ENCODE measurements at places on chromosomes 12 and 14.
A peak's percentile ranks its signal among the peaks of the same experiment; 100 is the strongest.

- DNase-seq, result no peak
These were observed 966.2 kb upstream of the TMEM132C start for GRCh38 chr12:127300753-127301152.

- no peak for DNase-seq
These were observed 11.8 kb upstream of the OR6S1 start for GRCh38 chr14:20652996-20653975.

DNA sequence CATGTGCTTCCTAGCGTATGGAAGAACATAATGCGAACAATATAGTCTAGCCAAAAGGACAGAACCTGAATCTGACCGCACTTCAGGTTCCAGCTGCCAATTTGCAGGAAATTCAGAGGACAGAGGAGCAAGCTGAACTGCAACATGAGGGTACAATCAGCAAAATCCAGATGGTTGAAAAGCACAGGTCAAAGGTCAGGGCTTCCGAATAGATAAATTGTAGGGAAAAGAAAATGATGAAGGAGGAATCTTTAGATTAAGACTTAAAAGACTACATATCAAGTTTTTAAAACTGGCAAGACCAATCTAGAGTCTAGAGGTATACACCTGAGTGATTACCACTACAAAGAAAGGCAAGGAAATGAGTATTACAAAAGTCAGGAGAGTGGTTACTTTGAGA, 42.1 kb upstream of the SELPLG start:
- DNase-seq, result no peak

GRCh38 chr14:93331728-93332396, 974 bp downstream of the BTBD7 start:
- DNase-seq, result no peak

DNA sequence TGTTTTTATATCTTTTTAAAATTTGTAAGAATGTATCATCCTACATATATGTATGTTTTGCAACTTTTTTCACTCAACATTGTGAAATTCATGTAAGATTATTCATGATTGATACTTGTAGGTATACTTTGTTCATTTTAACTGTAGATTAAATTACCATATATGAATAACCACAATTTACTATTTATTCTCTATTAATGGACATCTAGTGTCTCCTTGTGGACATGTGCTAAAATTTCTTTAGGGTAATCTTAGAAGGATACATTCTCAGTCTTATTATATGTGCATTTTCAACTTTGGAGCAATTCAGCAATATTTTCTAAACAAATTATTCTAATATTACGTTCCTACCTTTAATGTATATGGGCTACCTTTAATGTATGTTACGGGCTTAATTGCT, 192.4 kb downstream of the FUT8 start:
- DNase-seq, result no peak

DNA sequence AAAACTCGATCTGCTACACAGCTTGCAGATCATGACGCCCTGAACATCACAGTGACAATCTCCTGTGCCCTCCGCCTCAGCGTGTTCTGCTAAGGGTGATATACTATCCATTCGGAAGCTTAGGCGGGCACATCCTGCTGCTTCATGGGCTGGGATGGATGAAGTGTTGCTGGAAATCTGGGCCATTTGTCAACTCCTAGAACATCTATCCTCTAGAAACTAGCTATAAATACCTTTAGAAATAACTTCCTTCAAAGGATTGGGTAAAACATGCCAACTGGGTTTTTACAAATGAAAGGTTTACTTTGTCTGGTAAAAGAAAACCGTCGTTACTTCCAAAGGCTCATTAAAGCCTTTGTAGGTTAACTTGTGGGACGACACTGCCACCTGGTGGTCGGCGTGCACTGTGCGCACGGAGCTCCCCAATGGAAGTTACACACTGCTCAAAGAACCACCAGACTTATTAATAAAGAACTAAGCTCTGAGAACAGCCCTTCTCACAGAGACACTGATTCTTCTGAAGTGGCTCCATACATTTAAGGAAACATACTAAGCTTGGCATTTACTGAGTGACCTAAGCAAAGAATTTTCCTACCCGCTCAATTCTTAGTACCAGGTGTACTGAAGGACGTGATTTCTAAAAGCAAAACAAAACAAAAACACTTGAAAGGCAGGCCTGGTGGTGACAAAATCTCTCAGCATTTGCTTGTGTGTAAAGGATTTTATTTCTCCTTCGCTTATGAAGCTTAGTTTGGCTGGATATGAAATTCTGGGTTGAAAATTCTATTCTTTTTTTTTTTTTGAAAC, 21.6 kb upstream of the CACNA2D4 start:
- DNase-seq, result peak; percentile 81

GRCh38 chr12:47844264-47845019, 24.7 kb upstream of the HDAC7 start:
- DNase-seq, result no peak

DNA sequence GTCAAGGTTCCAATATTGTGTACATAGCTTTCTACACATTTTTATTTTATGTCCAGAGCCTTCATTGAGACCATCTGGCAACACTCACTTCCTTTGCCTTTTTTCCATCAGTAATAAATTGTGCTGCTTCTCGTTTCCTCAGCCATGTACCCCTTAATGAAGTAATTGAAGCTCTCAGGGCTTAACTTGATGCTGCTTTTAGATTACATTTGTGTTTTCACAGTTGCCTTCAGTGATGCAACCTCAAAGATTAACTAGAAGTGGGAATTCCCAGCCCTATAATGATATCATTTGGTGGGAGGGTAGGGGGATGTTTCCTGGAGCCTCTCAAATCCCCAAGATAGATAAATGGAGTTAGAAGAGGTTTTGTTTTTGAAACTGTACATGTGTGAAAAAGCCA, 80.2 kb upstream of the KRR1 start:
- no peak for DNase-seq

GRCh38 chr12:5123921-5124320, 80.2 kb downstream of the KCNA5 start:
- DNase-seq, result no peak

GRCh38 chr14:81716953-81717352, 183.3 kb upstream of the SEL1L start:
- no peak for DNase-seq

DNA sequence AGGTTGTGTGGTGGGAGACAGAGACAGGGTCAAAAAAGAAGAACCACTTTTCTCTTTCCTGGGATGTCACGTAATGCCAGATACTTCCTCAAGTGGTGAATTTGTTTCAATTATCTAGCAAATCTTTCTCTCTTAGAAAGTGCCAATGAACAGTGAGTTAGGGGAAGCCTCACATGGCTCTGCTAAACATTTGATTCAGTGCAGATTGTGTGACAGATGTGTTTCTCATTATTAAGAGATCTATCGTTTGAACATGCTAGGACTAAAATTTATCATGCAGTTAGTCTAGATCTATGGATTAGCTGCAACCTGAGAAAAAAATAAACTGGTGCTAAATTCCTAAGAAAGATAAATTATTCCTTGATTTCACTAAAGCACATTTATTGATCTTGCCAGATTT, 247.8 kb downstream of the MDGA2 start:
- DNase-seq, result no peak

DNA sequence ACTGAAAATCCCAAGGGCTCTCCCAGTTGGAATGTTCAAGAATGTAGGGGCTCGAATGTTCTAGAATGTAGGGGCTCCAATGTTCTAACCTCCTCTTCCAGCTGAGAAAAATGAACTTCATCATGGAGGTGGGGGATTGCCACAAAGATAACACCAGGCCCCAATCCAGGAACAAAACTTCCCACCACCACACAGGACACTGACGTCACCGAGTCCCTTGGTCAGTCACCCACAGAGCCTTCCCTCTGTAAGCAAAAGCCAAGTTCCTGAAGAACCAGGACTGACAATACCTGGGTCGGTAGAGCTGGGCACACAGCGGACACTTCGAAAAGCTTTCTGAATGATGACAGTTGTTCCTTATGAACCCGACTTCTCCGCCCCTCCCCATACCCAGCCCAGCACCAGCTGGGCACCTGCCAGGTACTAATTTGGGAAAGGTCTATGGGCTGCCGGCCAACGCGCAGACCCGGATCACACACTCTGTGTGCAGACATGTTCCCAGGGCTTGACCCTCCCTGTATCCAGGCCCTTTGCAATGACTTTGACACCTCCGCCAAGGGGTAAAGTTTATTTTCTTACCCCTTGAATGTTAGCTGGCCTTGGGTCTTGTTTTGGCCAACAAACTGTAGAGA, 18.9 kb downstream of the ITPK1 start:
- no peak for DNase-seq

- no peak for DNase-seq
These were observed 43.4 kb upstream of the PIK3C2G start for GRCh38 chr12:18217966-18218365.

DNA sequence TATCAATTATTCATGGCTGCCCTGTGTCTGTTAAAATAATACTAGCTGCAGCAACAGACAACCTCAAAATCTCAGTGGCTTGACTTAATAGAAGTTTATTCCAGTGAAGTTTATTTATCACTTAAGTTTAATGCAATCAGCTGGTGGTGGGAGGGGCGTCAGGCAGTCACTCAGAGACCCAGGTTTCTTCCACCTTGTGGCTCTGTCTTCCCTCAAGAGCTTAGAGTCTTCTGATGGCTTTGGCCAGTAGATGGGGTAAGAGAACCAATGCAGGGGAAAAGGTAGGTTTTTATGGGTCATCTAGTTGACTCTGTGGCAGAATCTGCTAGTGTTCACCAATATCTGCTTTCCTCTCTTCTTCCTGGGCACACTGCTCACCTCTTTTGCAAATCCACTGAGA, 668.9 kb downstream of the AACS start:
- no peak for DNase-seq

DNA sequence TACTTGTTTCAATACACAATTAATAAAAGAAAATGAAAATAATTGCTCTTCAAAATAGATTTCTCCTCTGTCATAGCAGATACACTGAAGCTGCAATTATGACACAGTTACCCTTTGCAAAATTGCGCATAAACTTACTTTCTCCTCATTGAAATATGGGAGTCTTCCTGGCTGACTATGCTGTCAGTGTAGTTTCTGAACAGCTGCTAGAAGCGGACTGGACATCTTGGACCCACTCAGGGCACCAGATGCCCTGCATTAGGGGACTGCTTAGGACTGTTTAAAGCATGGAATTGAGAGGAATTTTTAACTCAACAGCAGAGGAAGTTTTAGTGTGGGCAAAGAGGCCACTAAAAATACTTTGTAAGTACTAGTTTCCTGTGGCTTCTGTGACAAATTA, 454.9 kb downstream of the ATP23 start:
- DNase-seq, result no peak

DNA sequence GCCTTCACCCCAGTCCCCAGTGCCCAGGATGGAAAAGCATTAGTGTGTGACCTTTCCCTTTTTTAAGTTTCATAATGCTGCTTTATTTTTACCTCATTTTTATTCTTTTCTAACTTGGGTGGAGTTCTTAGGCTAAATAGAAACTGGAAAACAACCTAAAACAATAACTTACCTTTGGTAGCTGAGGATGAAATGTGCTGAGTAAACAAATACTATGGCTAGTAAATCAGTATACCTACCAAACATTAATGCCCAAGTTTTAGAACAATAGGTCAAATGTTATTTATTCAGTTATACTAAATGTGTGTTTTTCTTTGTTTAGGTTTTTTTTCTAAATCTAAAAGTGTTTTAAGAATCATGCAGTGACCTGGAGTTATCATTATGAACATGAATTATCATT, 226.6 kb upstream of the G2E3 start:
- DNase-seq, result no peak
